GM04503 (cell line): ENCODE measurements at places on chromosomes 3 and 15.

GRCh38 chr15:33369941-33370622 lies 59.3 kb downstream of the RYR3 start:
- no peak for DNase-seq

DNA sequence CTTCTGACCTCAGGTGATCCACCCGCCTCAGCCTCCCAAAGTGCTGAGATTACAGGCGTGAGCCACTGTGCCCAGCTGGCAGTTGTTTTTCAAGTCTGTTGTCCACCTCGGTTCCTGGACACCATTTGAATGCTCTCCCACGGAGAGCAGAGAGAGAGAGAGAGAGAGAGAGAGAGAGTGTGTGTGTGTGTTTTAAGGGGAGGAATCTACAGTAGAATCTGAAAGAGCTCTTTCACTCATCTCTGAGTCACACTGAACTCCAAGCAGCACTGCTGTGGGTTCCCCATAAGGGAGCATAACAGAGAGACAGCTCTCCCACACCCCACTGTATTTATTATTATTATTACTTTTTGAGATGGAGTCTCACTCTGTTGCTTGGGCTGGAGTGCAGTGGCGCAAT lies 156.6 kb downstream of the RPLP1 start:
- no peak for DNase-seq

- DNase-seq: no peak
Measured at GRCh38 chr3:119237299-119237698, 3.4 kb downstream of the B4GALT4 start.

- no peak for DNase-seq
Measured at GRCh38 chr3:34504775-34505174, 706.3 kb downstream of the PDCD6IP start.

DNA sequence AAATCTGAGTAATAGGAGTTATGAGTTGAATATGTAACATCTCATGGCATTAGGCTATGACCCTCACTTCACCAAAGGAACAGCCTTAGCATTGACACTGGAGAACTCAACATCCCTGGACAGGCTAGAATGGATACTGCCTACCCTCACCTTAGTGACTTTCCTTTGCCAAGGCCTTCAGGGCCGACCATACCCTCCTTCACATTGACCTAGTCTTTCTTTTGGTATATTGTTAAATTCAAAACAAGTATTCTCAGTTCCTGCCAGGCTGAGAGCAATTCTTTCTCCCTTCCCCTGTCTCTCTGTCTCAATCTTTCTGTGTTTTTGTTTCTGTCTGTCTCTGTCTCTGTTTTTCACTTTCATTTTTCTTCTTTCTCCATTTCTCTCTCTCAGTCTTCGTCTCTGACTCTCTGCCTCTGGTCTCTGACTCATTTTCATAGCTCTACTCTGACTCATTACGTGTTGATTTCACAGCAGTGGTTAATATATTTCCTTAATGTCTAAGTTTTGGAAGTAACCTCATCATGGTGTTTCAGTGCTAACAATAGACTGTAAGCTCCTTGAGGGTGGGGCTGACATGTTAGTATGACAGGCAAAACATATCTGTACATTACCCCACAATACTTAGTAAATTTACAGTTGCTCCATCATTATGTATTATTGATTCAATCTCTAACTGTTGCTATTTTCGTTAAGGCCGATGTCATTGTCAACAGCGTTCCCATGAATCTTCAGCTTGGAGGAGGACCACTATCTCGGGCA lies 32.5 kb downstream of the PARP15 start:
- peak; percentile 57 for DNase-seq

GRCh38 chr3:179651687-179652446 lies 973 bp upstream of the USP13 start:
- DNase-seq: no peak

- DNase-seq: no peak
Measured at GRCh38 chr3:62134061-62134496, 239.3 kb downstream of the FEZF2 start.

- DNase-seq: peak; percentile 89
Measured at GRCh38 chr3:147943265-147943945, 534.2 kb downstream of the ZIC1 start.

DNA sequence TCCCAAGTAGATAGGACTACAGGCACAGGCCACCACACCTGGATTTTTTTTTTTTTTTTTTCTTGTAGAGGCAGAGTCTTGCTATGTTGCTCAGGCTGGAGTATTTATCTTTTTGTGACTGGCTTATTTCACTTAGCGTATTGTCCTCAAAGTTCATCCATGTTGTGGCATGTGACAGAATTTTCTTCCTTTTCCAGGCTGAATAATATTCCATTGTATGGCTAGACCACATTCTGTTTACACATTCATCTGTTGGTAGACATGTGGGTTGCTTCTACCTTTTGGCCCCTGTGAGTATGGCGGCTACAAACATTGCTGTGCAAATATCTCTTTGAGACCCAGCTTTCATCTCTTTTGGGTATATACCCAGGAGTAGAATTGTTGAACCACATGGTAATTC lies 160.2 kb upstream of the SMAD3 start:
- DNase-seq: no peak

DNA sequence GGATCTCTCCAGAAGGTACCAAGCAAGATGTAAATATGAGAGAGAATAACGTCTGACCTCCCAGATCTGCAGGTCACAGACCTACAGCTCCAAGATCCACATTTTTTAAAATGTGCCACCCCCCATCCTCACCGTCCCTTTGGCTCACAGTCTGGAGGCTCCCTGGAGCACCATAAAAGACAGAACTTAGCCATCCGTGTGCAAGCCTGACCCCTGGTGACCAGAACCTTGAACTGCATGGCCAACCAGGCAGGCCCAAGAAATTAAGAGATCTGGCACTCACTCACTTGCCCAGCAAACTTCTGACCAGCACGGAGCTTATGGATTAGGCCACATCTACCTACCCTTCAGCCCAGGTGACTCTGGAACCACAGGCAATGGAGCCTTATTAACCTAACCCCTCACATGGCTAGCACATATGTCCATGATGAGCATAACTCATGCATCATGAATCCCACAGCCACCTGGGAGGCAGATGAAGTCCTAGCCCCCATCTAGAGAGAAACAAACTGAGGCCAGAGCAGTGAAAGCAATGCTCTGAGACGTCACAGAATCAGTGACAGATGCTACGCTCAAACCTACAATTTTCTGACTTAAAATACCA lies 275.3 kb downstream of the UACA start:
- no peak for DNase-seq

DNA sequence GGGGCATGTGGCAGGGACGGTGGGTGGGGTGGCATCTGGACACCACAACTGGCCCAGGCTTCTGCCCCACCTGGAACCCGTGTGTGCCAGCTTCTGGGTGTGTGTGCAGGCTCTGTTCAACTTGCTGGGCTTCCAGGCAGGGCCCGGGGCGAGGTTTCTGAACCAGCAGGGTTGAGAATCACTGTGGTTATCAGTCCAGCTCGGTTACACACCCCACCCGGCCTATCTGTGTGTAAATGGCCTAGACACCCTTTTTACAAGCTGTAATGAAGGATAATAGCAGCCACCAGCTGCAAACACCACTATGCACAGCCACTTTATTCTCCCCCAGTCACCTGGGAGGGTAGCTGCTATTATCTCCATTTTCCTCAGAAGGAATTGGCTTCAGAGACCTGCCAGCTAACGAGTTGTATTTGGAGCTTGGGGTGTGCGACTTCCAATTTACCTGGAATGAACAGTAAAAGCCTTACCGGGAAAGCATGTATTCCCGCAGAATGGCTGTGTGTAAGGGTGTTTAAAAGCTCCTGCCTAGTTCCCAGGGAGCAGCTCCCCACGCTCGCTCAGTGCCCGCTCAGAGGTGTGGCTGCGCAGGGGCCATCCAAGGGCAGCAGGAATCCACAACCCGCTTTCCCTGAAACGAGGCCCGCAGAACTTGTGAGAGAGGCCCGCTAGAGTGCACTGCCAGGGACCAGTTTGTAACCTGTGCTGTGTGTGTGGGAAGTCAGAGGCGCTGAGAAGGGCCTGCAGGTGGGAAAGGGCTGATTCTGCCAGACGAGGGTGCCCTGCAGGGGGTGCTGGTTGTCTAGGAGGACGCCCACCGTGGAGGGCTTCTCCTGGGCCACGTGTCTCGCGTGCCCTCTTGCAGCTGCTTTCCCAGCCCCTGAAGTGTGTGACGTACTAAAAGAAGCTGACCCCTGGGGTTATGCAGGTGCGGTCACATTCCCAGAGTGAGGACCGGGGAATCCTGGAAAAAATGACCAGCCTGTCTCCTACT lies 83.5 kb downstream of the C3orf70 start:
- no peak for DNase-seq

- DNase-seq: no peak
Measured at GRCh38 chr3:88334187-88334868, 184.6 kb downstream of the C3orf38 start.

GRCh38 chr3:58383476-58383875 lies 50.2 kb downstream of the PDHB start:
- DNase-seq: no peak

DNA sequence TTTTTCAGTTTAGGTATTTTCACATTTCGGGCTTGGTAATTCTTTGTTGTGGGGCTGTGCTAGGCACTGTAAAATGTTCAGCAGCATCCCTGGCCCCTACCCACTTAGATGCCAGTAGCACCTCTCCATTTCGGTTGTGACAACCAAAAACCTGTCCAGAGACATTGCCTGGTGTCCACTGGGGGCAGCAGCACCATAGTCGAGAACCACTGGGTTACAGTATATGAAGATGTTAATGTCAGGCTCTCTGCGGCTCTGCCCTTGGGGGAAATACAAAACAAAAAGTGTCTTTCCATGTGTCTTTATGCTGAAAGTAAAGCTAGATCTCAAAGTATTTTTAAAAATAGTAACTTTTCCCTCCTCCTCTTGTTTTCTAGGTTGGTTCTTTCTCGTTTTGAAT lies 177.2 kb downstream of the ITPR1 start:
- no peak for DNase-seq

DNA sequence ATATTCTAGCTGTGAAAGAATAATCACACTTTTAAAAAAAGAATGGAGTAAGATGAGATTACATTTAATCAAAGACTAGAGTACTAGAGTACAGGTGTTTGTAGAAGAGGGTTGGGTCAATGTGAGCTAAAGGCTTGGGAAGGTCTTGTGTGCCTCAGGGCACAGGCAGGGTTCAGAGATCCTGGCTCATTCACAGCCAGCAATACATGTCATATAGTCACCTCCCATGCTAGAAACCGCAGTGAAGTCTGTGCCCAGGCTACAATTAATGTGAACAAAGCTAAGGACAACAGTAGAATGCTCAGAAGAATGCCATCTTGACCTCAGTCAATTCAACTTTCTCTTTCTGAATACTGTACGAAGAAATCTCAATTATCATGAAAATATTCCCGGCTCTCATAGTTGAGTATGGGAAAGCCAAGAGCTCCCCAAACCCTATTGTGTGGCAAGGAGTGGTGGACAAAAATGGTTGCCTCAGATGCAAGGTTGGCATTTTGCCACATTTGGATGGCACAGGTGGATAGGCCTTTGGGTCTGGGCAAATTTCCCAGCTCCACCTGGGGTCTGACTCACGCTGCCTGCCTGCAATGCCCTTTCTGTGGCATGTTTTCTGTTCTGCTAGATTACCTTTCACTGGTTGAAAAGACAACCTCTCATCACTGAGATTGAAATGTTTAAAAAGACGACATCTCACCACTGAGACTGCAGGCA lies 70.2 kb downstream of the NMD3 start:
- DNase-seq: no peak

- DNase-seq: no peak
Measured at GRCh38 chr3:143597774-143598652, 250.3 kb downstream of the SLC9A9 start.

DNA sequence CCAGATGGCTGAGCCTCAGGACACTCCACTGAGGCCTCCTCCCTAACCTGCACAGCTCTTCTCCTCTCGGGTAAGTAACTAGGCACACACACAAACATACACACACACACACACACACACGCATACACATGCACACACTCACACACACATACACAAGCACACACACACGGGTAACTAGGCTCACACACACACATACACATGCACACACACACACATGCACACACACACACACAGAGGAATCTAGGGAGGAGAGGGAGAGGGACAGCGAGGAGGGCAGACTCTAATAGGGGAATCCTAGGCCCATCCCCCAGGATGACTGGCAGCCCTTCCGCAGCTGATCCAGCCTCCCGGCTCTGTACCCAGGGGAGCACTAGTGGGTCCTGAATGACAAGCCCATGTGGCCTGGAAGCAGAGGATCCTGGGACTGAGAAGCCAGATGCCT lies 177.4 kb upstream of the LINGO1 start:
- no peak for DNase-seq

DNA sequence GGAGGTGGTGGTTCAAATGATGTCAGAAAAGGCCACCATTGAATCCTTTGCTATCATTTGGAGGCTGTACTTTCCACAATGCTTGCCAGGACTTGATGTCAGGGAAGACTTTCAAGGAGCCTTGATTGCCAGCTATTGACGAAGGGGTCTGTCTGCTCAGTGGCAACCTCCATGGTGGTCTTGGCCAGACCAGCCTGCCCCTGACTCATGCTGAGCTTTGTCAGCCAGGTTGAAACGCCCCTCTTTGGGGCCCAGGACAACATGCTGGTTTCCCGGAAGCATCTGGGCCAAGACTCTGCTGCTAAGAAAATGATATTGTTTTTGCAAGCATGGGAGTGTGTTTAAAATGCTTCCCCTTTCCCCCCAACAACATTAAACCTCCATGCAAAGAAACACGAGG lies 26.7 kb downstream of the CGNL1 start:
- DNase-seq: no peak

DNA sequence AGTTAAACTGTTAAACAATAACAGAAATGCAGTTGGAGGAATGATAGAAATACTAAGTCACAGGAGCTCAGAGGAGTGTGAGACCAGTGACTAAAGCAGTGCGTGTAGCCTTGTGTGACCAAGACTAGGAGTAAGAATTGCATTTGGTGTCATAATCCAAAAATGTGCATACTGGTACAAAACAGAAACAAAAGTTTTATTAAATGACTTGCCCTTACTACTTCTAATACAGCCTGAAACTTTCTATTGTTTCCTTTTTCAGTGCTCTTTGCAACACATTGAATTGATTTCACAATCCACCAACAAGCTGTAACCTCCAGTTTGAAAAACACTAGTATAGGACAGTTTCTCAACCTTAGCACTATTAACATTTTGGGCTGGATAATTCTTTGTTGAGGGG lies 17.1 kb downstream of the SNX1 start:
- DNase-seq: no peak

- no peak for DNase-seq
Measured at GRCh38 chr15:49045751-49046219, 461 bp downstream of the SECISBP2L start.

- DNase-seq: no peak
Measured at GRCh38 chr3:10339376-10339955, 18.6 kb upstream of the SEC13 start.
